ENCODE measurements at places on chromosomes 5 and 9. TPM values are rescaled to one million over a fixed set of nuclear protein-coding genes. Genes with fewer than 3 reads are reported as not detected.

The ITK gene
- 0.30 TPM for total RNA-seq

The C5 gene
- 0.39 TPM for total RNA-seq

DNA sequence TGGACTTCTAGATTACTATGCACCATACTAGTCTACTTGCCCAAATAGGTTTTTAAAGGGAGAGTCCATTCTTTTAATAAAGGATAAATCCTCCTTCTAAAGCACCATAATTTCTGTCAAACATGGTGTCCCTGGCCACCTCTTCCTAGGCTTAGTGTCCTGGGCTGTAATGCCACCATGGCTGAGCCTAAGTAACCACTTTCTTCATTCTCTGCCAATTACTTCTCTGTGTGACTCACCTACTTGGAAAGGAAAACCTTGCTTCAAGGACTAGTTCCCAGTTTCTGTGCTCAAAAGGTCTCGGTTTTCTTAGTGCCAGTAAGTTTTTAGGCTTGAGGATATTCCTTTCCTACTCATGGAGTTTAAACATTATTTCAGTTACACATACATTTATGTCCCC lies 273.4 kb downstream of the DENND1A start:
- no peaks in the 10 kb centered on the region for H3K27me3 ChIP-seq
- H3K36me3 ChIP-seq, result no peaks in the 10 kb centered on the region
- no peak overlapping the region for H3K4me3 ChIP-seq
- peaks cover 5% of the 10 kb centered on the region for H3K4me1 ChIP-seq
- no peak overlapping the region for H3K27ac ChIP-seq

DNA sequence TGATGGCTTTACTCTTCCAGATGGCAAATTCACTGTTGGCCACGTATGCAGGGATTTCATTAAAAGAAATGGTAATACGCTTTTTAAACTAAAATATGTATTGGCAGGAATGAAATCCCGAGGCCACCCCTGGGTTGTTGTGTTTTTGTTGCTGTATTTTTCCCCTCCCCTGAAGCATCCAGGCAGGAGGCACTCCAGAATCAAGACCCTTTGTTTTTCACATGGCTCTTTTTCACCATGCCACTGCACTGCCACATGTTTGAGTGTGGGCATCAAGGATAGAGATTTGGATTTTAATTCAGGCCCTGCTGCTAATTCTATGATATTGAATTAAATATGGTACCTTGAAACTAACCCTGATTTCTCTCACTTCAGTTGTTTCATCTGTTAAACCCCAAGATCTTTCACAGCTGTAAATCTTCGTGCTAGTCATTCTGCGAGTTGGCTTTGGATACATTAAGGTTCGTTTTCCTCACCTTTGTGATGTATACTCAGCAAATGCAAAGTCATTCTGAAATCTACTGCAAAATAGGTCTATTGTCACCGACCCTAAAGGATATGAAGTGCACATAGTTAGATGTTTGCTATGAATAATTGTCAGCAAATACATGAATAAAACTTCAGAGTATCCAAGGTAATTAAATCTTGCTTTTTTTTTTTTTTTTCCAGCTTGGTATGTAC lies 533.4 kb downstream of the PTPRD start:
- DNase-seq, result no peak
- no peaks in the 10 kb centered on the region for H3K4me1 ChIP-seq
- H3K4me3 ChIP-seq, result no peak overlapping the region
- no peak overlapping the region for H3K27ac ChIP-seq
- H3K36me3 ChIP-seq, result no peaks in the 10 kb centered on the region

GRCh38 chr5:80916676-80917075 lies 43.5 kb upstream of the RASGRF2 start:
- no peak for DNase-seq
- no peaks in the 10 kb centered on the region for H3K4me1 ChIP-seq
- H3K36me3 ChIP-seq, result no peaks in the 10 kb centered on the region
- H3K4me3 ChIP-seq, result no peak overlapping the region
- H3K27me3 ChIP-seq, result no peaks in the 10 kb centered on the region
- H3K27ac ChIP-seq, result no peak overlapping the region

GRCh38 chr9:115373000-115373709 lies 255.2 kb upstream of the TNC start:
- H3K36me3 ChIP-seq, result no peaks in the 10 kb centered on the region
- no peaks in the 10 kb centered on the region for H3K27me3 ChIP-seq
- no peak for DNase-seq
- H3K4me1 ChIP-seq, result no peaks in the 10 kb centered on the region
- H3K27ac ChIP-seq, result no peak overlapping the region

The PCAT7 gene
- total RNA-seq, result 0.42 TPM

- DNase-seq, result no peak
- H3K27me3 ChIP-seq, result no peaks in the 10 kb centered on the region
- peaks cover 4% of the 10 kb centered on the region for H3K4me1 ChIP-seq
- H3K36me3 ChIP-seq, result no peaks in the 10 kb centered on the region
Measured at GRCh38 chr9:106432631-106433030, 430.3 kb upstream of the ZNF462 start.

The SCGB3A2 gene
- total RNA-seq, result not detected

GRCh38 chr5:62561896-62562295 lies 16.7 kb upstream of the LRRC70 start:
- H3K4me3 ChIP-seq, result no peak overlapping the region
- no peak for DNase-seq
- peaks cover 19% of the 10 kb centered on the region for H3K36me3 ChIP-seq
- no peaks in the 10 kb centered on the region for H3K27me3 ChIP-seq
- H3K27ac ChIP-seq, result no peak overlapping the region

The ARAP3 gene
- 5.6 TPM for total RNA-seq

The SOHLH1 gene
- not detected for total RNA-seq

DNA sequence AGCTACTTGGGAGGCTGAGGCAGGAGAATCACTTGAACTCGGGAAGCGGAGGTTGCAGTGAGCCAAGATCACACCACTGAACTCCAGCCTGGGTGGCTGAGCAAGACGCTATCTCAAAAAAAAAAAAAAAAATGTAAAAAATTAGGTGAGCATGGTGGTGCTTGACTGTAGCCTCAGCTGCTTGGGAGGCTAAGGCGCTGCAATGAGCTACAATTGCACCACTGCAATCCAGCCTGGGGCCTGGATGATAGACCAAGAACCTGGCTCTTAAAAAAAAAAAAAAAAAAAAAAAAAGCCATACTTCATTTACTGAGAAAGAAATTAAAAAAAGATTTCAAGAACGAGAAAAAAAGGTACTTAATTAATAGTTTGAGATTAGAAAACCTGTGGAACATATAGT lies 62.1 kb downstream of the SVEP1 start:
- H3K27me3 ChIP-seq, result no peaks in the 10 kb centered on the region
- H3K4me3 ChIP-seq, result no peak overlapping the region
- H3K36me3 ChIP-seq, result no peaks in the 10 kb centered on the region
- DNase-seq, result no peak
- H3K4me1 ChIP-seq, result no peaks in the 10 kb centered on the region
- H3K27ac ChIP-seq, result no peak overlapping the region

The EQTN gene
- not detected for total RNA-seq

The SHISAL2B gene
- not detected for total RNA-seq

The RELL2 gene
- 0.66 TPM for total RNA-seq

The RXFP3 gene
- total RNA-seq, result not detected

The CCL28 gene
- total RNA-seq, result 0.28 TPM

DNA sequence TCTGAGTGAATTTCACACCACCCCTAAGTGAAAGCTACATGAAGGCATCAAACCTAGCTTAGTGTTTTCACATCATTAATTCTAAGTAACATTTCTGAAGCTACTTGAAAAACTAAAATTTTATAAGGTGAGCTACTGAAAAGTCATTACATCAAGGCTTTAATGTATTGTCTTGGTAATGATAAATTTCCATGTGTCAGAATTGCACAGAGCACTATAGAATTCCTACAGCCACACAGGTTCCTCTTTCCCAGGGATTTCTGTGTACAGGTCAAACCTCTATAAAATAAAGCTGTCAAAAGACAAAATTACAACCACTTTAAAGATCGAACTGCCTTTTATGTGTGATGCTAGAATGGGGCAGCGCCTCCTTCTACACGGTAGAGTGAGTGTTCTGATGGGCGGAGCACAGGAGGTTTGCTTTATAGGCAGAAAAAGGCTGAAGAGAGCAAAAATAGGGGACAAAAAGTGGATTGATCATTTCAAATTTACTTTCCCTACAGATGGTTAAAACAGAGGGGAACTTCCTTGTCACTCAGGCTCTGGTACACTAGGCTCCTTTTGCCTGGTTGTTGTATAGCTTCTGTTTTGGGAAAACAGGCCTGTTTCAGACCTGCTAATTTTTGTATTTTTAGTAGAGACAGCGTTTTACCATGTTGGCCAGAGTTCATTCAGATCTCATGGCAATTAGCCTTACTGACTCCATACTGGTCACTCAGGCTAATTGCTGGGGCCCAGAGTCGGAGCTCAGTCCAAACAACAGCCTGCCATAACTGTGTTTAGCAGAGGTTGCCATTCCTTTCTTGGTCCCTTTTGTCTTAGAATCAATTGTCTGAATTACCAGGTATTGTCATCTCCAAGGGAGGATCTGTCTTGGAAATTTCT lies 102.5 kb upstream of the BASP1 start:
- H3K36me3 ChIP-seq, result no peaks in the 10 kb centered on the region
- no peaks in the 10 kb centered on the region for H3K4me1 ChIP-seq
- H3K27me3 ChIP-seq, result no peaks in the 10 kb centered on the region
- H3K4me3 ChIP-seq, result no peak overlapping the region
- DNase-seq, result no peak

The CXCL14 gene
- total RNA-seq, result 28.9 TPM

The SLC9A3 gene
- total RNA-seq, result 0.87 TPM

DNA sequence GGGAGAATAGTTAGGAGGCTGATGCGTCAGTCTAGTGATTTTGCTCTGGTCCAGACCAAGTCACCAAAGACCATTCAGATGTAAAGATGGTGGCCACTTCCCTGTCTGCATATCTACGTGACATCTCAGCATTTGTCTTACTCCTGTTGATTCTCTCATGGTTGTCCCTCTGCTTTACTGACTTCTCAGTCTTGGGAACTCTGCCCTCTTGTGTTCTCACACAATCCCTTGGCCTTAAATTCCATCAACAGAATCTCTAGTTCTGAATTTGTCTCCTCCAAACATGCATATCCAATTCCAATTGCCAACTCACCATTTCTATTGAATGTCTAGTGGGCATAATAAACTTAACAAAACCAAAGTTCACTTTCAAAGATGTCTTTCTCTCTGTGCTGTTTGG lies 147.8 kb downstream of the SLC24A2 start:
- no peaks in the 10 kb centered on the region for H3K36me3 ChIP-seq
- no peak overlapping the region for H3K27ac ChIP-seq
- H3K4me1 ChIP-seq, result no peaks in the 10 kb centered on the region
- H3K27me3 ChIP-seq, result no peaks in the 10 kb centered on the region

GRCh38 chr9:94792511-94792910 lies 66.0 kb downstream of the AOPEP start:
- H3K27me3 ChIP-seq, result no peaks in the 10 kb centered on the region
- H3K4me1 ChIP-seq, result no peaks in the 10 kb centered on the region
- no peak for DNase-seq
- H3K36me3 ChIP-seq, result peaks cover 15% of the 10 kb centered on the region
- H3K4me3 ChIP-seq, result no peak overlapping the region
- H3K27ac ChIP-seq, result no peak overlapping the region

DNA sequence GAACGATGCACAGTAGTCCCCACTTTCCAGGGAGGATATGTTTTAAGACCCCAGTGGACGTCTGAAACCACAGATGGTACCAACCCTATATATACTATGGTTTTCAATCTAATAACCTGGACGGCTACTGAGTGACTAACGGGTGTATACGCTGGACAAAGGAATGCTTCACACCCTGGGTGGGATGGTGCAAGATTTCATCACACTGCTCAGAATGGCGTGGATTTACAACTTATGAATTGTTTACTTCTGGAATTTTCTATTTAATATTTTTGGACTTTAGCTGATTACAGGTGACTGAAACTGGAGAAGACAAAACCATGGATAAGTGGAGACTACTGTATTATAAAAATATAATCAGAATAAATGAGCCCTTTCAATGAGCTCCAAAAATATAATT lies 147.6 kb upstream of the TRIM32 start:
- H3K27me3 ChIP-seq, result no peaks in the 10 kb centered on the region
- no peaks in the 10 kb centered on the region for H3K36me3 ChIP-seq
- DNase-seq, result no peak
- no peak overlapping the region for H3K27ac ChIP-seq
- no peaks in the 10 kb centered on the region for H3K4me1 ChIP-seq

The RLN2 gene
- not detected for total RNA-seq

GRCh38 chr5:10595672-10596309 lies 31.9 kb downstream of the ANKRD33B start:
- H3K27me3 ChIP-seq, result no peaks in the 10 kb centered on the region
- peak overlapping the region; percentile 91 for H3K27ac ChIP-seq
- no peaks in the 10 kb centered on the region for H3K36me3 ChIP-seq
- peak overlapping the region; percentile 47 for H3K4me3 ChIP-seq
- no peak for DNase-seq
- H3K4me1 ChIP-seq, result peaks cover 45% of the 10 kb centered on the region

- H3K4me1 ChIP-seq, result no peaks in the 10 kb centered on the region
- DNase-seq, result no peak
- no peaks in the 10 kb centered on the region for H3K27me3 ChIP-seq
- no peaks in the 10 kb centered on the region for H3K36me3 ChIP-seq
- no peak overlapping the region for H3K4me3 ChIP-seq
Measured at GRCh38 chr5:143629871-143630659, 181.9 kb upstream of the HMHB1 start.

DNA sequence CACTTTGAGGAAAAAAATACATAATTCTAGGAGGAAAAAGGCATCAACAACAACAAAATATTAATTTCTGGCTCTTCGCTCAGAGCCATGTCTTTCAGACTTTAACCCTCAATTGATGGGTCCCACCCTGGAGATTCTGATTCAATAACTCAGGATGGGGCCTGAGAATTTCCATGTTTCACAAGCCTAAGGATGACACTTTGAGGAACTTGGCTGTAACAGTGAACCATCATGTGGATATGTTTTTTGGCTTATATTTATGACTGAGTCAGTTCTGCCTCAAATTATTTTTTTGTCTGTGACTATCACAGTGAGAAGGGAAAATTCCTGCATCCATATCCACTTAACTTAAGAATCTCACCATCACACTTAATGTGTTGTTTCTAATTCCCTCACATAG lies 504.6 kb downstream of the RASEF start:
- no peak overlapping the region for H3K27ac ChIP-seq
- H3K4me3 ChIP-seq, result no peak overlapping the region
- no peaks in the 10 kb centered on the region for H3K27me3 ChIP-seq
- H3K4me1 ChIP-seq, result no peaks in the 10 kb centered on the region
- DNase-seq, result no peak
- H3K36me3 ChIP-seq, result no peaks in the 10 kb centered on the region

The SLC6A19 gene
- total RNA-seq, result not detected

- no peak for DNase-seq
- no peaks in the 10 kb centered on the region for H3K36me3 ChIP-seq
- H3K27ac ChIP-seq, result no peak overlapping the region
- no peaks in the 10 kb centered on the region for H3K4me1 ChIP-seq
- no peaks in the 10 kb centered on the region for H3K27me3 ChIP-seq
Measured at GRCh38 chr5:77355751-77356150, 136.4 kb downstream of the WDR41 start.

GRCh38 chr5:16464664-16465543 lies 696 bp downstream of the ZNF622 start:
- peak overlapping the region; percentile 83 for H3K4me3 ChIP-seq
- H3K27me3 ChIP-seq, result no peaks in the 10 kb centered on the region
- H3K27ac ChIP-seq, result peak overlapping the region; percentile 89
- H3K4me1 ChIP-seq, result peaks cover 79% of the 10 kb centered on the region
- peaks cover 36% of the 10 kb centered on the region for H3K36me3 ChIP-seq
- peak; percentile 57 for DNase-seq

All from psoas muscle (tissue), 8 donors.